Renal pelvis (tissue), 12 donors: ENCODE measurements at places on chromosomes 13 and 19. TPM values are rescaled to one million over a fixed set of nuclear protein-coding genes. Genes with fewer than 3 reads are reported as not detected.

GRCh38 chr13:24503379-24503696 is 9.2 kb downstream of the PARP4 start:
- no peak for DNase-seq

DNA sequence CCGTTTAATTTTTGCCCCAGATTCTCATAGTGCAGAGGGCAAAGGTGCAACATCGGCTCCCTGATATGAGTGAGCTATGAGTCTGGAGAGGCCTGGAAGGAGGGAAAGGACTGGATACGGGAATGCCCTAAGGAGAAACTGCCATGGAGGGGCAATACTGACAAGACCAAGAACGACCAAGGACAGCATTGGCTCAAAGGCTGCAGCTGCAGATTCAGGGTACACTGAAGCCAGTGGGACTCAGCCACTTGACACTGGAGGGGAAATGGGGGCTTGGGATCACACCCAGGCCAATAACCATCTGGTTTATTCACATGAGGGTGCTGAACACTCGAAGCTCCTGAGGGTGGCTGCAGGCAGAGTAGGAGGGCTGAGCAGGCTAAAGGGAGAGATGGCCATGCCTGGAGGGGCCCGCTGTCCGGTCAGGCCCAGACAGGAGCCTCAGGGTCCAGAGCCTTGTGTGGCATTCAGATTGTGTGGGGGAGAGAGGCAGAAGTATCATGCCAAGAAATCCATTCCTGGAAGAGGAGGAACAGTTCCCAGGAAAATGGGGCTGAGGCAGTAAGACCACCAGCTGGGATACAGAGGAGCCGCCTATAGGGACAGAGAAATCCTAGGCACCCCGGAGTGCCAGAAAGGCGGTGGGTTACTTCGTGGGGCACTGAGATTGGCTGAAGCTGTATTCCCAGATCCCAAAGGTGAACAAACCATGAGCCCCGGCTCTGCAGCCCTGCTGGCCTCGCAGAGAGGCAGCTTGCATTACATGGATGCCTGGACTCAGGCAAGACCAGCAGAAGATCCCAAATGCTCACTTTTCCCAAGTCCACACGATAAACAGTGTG is 20.7 kb downstream of the COL4A1 start:
- DNase-seq, result no peak

DNA sequence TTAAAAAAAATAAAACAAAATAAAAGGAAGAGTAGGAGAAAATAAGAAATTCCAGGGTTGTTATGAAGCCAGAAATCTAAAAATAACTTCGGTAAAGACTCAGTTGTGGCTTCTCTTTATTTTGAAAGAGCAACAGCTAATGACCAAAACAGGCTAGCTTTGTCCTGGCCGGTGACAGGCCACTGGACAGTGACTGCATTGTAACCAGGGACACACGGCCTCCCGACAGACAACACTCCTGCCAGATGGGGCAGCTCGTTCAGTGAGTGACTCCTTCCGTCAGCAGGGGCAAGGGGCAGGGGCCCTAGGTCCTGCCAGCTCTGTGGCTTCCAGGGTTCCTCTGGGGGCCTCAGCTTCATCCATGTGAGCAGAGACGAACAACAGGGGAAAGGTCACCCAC is 173.4 kb downstream of the KATNAL1 start:
- no peak for DNase-seq

DNA sequence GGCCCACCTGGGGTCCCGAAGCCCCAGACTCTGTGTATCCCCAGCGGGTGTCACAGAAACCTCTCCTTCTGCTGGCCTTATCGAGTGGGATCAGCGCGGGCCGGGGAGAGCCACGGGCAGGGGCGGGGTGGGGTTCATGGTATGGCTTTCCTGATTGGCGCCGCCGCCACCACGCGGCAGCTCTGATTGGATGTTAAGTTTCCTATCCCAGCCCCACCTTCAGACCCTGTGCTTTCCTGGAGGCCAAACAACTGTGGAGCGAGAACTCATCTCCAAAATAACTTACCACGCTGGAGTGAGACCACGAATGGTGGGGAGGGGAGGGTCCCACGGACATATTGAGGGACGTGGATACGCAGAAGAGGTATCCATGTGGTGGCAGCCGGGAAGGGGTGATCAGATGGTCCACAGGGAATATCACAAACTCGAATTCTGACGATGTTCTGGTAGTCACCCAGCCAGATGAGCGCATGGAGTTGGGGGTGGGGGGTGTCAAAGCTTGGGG is 1.0 kb upstream of the ICAM5 start:
- DNase-seq, result no peak

DNA sequence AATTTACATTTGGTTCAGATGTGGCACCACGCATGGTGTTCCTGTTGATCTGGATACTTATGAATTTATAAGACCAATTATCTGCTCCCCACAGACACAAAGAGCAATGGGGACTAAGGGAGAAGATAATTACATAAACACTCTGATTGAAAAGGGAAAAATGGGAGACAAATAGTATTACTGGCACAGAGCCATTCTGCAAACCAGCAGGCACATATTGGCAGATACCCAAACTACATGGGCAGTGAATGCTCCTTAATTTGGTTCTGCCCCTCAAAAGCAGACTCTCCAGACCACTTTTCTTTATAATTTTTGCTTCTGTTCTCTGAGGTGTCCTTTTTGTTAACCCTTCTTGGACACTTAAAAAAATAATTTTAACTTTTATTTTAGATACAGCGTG is 1674.2 kb downstream of the PCDH9 start:
- DNase-seq, result no peak

DNA sequence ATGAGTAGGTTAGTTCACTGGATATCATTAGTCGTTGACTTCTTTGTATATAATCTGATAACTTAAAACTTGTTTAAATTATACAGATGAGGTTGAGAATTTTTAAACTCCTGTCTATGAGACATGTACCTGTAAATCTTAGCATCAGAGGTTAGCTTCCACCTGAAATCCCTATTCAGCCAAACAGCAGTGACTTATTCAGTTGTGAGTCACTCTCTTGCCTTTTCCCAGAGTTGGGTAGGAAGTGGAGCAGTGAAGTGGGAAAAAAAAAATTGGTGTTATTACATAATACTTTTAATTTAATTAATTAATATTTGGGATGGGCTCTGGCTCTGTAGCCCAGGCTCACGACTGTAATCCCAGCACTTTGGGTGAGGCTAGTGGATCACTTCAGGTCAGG is 32.9 kb downstream of the ZNF701 start:
- no peak for DNase-seq

- no peak for DNase-seq
These were observed 71.7 kb upstream of the VSTM2B start for GRCh38 chr19:29454109-29454508.

DNA sequence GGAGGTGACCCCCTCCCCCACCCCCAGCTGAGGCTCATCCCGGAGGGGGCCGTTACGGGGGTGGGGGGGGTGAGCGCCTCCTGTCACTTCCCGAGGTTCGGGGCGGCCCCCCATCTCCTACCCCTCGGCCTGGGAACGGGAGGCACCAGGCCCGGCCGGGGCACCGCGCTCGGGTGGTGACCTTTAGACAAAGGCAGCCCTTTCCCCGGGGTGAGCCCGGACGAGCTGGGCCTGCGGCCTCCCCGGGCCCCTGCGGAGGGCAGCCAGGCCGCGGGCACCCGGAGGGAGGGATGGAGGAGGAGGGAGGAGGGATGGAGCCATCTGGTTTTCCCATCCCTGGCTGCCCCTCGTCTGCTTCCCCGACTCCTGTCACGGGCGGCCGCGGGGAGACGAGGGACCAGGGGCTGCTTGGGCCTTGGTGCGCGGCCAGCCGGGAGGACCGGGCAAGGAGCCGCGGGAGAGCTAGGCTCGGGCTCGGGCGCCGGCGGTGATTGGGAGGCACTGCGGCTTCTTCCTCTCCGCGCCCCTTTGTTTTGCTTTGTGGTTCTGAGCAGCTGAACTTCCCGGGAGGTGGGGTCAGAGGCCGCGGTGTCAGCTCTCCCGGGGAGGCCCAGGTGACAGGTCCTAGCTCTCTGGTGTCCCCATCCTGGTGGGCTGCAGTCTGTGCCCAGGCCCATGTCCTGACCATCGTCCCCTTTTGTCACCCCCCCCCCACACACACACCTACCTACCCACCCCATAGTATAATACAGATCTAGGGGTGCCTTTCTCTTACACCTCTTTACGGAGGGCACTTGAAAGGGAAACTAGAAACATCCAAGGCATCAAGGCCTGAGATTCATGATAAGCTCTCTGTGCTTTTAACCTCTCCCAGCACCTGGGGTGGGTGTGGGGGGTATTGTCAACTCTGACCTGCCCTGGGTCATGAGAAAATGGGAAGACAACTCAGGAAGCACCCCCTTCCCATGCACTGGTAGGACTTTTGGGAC is 1.3 kb downstream of the BICRA start:
- peak; percentile 23 for DNase-seq

GRCh38 chr13:105177265-105177900 is 1358.1 kb downstream of the EFNB2 start:
- DNase-seq, result no peak

- DNase-seq, result no peak
These were observed 67.1 kb downstream of the NUFIP1 start for GRCh38 chr13:44921931-44922758.

- DNase-seq, result no peak
These were observed 13.3 kb upstream of the MISP start for GRCh38 chr19:737591-738093.

Gene LILRB4
- polyA plus RNA-seq, result 1.3 TPM

DNA sequence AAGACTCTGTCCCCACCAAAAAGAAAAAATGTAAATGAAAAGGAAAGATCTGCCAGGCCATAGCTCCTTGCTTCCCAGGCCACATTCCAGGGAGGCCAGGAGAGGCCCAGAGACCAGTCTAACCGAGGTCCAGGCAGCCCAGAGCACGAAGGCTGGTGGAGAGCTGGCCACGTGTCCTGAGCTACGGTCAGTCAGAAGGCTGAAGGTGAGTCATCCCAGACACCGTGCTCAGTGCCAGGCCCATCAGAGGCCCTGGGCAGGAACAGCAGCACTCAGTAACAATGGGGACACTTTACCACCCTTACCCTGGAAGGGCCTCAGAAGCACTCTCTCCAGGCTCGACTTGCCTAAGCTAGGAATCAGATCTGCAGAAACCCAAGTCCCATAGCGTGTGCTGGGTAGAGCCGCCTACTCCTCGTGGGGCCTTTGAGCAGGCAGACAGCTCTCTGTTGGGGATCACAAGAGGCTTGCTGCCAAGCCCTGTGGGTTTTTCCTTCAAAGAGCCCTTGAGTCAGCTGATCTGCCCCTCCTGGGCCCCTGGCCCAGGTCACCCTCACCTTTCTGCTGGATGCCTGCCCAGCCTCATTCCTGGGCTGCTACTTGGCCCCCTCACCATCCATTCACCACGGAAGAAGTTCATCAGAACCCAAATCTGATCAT is 11.6 kb upstream of the DNMT1 start:
- DNase-seq, result no peak

Gene EXOC3L2
- polyA plus RNA-seq, result 11.6 TPM

GRCh38 chr13:48153186-48153585 is 58.3 kb upstream of the MED4 start:
- DNase-seq, result no peak

GRCh38 chr13:93345770-93346169 is 119.2 kb downstream of the GPC6 start:
- peak; percentile 61 for DNase-seq

GRCh38 chr13:97279913-97280312 is 57.8 kb downstream of the MBNL2 start:
- DNase-seq, result peak; percentile 74

GRCh38 chr13:84684804-84685203 is 802.5 kb upstream of the SLITRK1 start:
- DNase-seq, result no peak
